HTR-8/SVneo (cell line): ENCODE measurements at places on chromosomes 3 and 15.

GRCh38 chr15:85624291-85624801 is 170.4 kb downstream of the KLHL25 start:
- DNase-seq: no peak

- DNase-seq: no peak
These were observed 61.8 kb downstream of the OXNAD1 start for GRCh38 chr3:16326724-16327349.

DNA sequence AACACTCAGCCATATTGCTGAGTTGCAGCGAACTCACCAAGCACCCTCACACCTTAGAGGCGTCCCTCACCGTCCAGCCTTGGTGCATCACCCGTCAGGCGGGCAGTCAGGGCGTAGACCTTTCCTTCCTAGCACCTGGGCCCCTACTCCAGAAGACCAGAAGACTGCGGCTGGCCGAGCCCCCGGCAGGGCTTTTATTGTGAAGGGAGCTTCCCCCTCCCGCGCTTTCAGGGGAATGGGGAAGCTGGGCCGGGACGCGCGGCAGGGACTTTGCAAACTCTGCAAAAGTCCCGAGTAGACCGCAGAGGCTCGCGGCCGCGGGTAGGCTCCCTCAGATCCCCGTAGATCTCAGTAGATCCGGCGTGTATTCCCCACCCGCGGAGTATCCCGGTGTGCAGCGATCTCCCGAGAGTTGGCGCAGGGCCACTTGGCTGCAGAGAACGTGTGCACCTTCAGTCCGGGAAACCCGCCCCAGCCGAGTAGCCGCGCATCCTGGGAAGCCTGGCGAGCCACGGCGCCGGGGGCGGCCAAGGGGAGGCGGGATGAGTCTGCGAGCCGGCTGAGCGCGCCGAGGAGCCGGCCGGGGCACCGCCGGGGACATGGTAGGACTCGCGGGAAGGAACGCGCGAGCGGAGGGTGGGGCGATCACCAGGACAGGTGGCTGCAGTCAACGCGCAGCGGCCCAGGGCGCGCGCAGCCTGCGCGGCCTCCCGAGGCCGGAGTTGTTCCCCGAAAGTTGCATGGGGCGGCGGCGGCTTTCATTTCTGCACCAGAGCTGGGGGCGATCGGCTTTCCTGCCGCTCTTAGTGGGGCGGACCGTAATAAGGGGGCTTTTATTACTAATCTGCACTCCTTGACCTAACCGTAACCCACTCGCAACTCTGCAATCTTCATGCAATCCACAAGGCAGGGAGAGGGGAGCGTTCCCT is at the start of gene GASK1A:
Gene GASK1A (plus strand): TSS at position 268 of the 929 bp plus-strand sequence. CDS start 332 bp downstream, at position 600.
- DNase-seq: peak; percentile 20

GRCh38 chr15:87648278-87648677 is 608.3 kb downstream of the NTRK3 start:
- no peak for DNase-seq

GRCh38 chr15:60344987-60345386 is 52.8 kb downstream of the ANXA2 start:
- DNase-seq: no peak

DNA sequence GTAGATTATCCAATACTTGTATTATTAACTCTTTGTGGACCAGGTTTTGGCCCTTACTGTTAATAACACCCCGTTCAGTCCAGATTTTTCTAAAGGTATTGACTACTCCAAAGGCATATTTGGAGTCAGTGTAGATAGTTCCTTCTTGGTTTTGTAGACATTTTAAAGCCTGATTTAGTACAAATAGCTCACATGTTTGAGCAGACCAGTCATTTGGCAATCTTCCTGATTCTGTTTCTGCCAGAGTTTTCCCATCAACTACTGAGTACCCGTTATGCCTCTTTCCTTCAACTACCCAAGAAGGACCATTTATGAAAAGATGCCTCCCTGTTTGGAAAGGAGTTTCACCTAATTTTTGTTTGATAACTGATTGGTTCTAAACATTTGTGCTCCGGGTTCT is 82.0 kb downstream of the CHCHD4 start:
- DNase-seq: no peak

DNA sequence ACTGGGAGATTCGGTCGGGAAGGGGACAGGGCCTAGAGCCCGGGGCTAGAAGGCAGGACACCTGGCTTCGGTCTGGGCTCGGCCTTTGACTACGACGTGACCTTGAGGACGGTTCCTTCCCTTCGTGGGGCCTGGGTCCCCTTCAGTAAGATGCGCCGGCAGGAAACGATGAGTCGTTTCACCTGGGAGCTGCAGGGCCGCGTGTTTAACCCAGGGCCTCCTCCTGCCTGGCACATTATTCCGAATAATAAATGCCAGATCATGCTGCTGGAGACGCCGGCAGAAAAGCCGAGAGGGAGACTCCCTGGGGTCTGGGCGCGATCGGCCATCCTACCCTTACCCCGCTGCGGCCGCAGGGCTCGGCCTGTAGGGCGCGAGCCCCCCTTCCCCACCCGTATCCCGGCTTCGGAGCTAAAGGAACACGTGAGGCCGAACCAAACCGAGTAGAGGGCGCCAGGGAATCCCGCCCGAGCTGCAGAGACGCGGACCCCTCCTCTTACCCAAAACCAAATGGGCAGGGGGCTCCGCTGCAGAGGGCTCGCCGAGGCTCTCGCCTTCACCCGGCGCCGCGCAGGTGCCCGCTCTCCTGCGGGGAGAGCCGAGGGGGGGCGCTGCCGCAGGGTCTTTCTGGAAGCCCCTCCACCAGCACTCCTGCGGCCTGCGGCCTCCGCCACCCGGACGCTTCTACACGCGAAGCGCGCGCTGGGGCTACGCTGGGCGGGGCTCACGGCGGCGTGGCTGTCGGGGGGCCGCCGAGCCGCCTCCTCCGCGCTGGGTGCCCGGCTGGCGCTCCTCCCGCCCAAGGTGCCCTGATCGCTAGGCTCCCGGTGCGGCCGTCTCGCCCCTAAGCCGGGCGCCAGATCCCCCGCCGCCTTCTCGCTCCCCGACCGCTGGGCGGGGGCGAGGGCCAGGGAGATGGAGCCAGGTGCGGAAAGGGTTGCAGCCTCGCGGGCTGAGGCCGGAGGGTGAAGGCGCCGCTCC is at the start of gene BDH1:
Gene BDH1 (minus strand): TSS at position 688 of the 981 bp plus-strand sequence. CDS start 9,525 bp downstream, outside the sequence.
- peak; percentile 17 for DNase-seq

- DNase-seq: no peak
These were observed 394.9 kb upstream of the RGMA start for GRCh38 chr15:93483923-93484322.

- DNase-seq: no peak
These were observed 15.9 kb downstream of the ABHD2 start for GRCh38 chr15:89104172-89104564.

DNA sequence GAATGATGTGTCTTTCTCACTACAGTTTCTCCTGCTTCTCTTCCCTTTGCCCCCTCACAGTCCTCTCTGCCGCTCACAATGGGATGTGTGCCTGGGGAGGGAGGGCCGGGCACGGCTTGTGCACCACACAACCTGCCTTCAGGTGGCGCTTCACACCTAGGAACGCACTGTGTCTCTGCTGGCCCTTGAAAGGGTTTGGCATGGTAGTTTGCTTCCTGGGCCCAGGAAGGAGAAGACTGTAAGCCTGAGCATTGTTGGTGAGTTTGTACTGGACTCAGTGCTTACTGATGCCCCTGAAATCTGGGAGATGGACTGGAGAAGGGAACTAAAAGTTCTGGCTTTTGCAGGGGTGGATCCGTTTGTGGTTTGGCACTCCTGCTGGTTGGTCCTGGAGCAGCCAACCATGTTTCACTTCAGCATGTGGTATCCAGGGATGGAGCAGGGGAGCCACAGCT is 9.2 kb downstream of the ALPK3 start:
- peak; percentile 20 for DNase-seq

- no peak for DNase-seq
These were observed 421.1 kb downstream of the PDCD6IP start for GRCh38 chr3:34219556-34219955.

DNA sequence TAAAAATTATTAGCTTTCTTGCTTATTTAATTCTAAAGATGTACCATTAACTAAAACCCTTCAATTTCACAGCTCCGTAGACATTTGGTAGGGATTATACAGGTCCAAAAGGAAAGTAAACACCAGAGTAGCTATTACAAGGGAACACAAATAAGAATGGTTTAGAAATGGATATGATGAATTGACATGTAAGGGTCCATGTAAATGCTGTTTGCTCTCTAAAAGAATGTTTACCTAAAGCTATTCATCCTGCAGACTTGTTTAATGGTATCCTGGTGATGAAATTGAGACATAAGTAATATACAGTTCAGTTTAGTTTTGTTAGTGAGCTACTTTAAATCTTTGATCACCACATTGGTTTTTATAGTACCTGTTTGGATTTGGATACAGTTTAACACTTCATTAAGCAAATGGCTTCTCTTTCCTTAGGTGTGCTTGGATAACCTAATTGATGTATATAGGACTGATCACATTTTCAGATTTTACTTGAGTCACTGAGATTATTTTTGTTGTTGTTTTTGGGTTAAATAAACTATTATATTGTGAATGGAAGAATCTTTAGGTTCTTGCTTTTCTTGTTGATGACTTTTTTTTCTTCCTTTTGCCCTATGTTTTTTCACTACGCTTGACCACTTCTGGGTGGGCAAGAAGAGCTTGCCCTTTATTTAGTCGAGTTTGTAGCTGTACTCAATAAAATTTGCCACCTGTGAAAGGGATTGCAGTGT is 115.4 kb downstream of the TCF12 start:
- DNase-seq: no peak

GRCh38 chr3:70108072-70108471 is 108.5 kb downstream of the SAMMSON start:
- no peak for DNase-seq

- no peak for DNase-seq
These were observed 33.1 kb downstream of the WNT5A start for GRCh38 chr3:55453886-55454496.

DNA sequence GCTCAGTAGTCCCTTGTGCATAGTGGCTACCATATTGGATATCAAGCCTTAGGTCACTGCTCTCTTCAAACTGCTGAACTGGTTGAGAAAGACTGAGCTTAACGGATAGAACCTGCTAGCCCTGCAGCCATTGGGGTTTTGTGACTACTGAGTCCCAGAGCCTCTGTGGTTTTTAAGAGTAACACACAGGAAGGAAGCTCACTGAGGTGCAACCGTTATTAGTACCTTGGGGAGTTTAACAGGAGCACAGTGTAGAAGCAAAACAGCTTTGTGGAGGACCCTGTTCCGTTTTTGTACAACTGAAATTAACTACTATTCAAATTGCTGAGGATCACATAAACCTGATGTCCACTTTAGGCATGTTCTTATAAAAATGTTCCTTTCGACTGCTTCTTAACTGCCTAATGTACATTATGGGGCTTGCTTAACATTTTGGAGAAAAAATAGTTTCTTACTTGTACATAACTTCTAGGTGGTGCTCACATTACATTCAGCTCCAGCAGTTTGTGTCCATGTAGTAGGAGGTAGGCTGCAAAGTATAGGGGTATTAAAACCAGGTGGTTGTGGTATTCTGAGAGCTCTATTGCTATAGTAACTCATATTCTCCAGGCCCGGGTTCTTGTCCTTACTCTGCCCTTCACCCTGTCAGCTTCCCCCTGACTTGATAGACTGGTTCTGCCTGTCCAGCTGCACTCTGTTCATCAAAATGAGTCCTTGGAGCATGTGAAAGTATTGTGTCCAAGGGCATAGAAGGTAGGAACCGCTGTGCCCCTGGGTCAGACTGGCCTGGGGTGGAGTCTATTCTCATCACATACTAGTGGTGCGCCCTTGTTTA is 17.3 kb downstream of the PXK start:
- no peak for DNase-seq

- DNase-seq: no peak
These were observed 190.6 kb downstream of the SHQ1 start for GRCh38 chr3:72657666-72658065.
